SJCRH30 (cell line): ENCODE measurements at places on chromosomes 2 and 18.

DNA sequence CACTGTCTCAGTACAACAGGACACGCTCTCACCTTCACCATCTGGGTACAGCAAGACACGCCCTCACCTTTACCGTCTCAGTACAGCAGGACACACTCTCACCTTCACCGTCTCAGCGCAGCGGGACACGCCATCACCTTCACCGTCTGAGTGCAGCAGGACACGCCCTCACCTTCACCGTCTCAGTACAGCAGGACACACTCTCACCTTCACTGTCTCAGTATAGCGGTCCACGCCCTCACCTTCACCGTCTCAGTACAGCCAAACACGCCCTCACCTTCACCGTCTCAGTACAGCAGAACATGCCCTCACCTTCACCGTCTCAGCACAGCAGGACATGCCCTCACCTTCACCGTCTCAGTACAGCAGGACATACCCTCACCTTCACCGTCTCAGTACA is 109.9 kb upstream of the CTDP1 start:
- H3K27me3 ChIP-seq: no peaks in the 10 kb centered on the region
- peak overlapping the region; percentile 87 for H3K27ac ChIP-seq
- DNase-seq: no peak
- H3K36me3 ChIP-seq: no peaks in the 10 kb centered on the region
- peaks cover 45% of the 10 kb centered on the region for H3K4me1 ChIP-seq
- no peak overlapping the region for H3K4me3 ChIP-seq

DNA sequence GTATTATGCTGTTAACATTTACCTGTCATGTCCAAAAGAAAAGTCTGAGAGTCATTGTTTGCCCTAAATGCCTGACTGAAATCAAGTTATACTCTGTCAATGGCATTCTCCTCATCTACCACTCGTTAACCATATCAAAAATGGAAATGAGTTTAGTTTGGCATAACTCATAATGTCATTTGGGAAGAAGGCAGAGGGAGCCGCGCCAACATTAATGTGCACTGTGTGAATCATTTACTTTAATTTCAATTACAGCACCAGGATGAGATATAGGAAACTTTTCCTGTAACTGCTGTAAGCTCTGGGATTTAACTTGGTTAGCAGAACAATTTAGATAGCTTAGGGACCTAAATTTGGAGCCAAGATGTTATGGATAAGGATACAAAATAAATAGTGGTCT is 871.2 kb upstream of the POU3F3 start:
- H3K36me3 ChIP-seq: no peaks in the 10 kb centered on the region
- no peak overlapping the region for H3K27ac ChIP-seq
- DNase-seq: no peak
- H3K4me1 ChIP-seq: no peaks in the 10 kb centered on the region
- H3K27me3 ChIP-seq: no peaks in the 10 kb centered on the region

DNA sequence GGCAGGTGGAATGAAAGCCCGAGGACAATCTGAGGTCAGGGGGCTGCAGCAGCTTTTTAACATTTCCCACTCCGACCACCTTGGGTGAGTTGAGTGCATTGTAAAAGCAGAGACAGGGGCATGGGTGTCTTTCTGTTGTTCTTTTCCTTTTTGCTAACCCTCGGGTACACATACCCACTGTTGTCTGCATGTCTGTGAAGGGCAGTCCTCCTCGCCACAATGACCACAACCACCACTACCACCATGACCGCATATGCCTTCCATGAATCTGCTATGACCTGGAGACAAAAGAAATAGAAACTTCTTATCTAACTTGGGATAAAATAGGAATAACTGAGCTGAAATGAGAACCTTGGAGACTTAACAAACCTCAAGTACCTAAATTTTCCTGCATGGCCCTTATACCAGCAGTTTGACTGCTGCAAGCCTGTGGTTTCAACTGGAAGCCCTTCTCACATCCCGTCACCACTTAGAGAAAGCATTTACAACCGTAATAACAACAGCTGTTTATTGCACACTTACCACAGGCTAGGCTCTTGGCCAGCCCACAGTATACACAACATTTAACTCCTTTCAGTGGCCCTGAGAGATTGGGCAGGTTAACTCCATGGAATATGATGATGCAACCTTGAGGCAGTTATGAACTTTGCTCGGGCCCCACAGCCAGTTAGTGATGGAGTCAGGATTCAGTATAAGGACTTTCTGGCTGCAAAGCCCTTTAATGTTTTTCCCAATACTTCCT is 80.3 kb downstream of the GYPC start:
- H3K36me3 ChIP-seq: no peaks in the 10 kb centered on the region
- H3K27ac ChIP-seq: no peak overlapping the region
- peak; percentile 45 for DNase-seq
- H3K4me1 ChIP-seq: peaks cover 10% of the 10 kb centered on the region; the same call in 1 of the 2 replicates
- no peaks in the 10 kb centered on the region for H3K27me3 ChIP-seq
- no peak overlapping the region for H3K4me3 ChIP-seq

GRCh38 chr2:120231564-120231973 is 8.4 kb upstream of the TMEM185B start:
- H3K36me3 ChIP-seq: no peaks in the 10 kb centered on the region
- H3K27me3 ChIP-seq: peaks cover 12% of the 10 kb centered on the region
- H3K4me3 ChIP-seq: no peak overlapping the region
- DNase-seq: no peak
- no peaks in the 10 kb centered on the region for H3K4me1 ChIP-seq
- no peak overlapping the region for H3K27ac ChIP-seq

DNA sequence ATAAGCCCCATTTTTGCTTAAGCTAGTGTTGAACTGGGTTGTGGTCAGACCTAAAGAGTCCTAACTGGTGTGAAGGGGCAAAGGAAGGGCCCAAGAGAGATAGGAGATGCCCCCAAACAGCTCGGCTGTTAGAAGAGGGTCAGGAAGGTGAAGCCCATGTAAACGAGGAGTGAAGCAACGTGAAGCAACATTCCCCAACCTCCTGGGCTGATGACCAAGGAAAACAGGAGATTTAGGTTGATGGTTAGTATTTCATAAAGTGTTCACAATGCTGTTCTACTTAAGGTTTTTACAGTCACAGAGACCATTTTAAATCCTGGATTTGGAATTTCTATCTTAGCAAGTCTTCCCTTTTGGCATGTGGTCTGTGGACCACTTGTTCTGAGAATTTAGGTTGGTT is 144.0 kb upstream of the SERPINE2 start:
- H3K27me3 ChIP-seq: no peaks in the 10 kb centered on the region
- H3K4me3 ChIP-seq: no peak overlapping the region
- DNase-seq: no peak
- H3K4me1 ChIP-seq: no peaks in the 10 kb centered on the region

GRCh38 chr2:10383960-10384734 is 64.0 kb downstream of the ODC1 start:
- no peak overlapping the region for H3K27ac ChIP-seq
- H3K4me1 ChIP-seq: peaks cover 10% of the 10 kb centered on the region
- H3K36me3 ChIP-seq: no peaks in the 10 kb centered on the region
- no peaks in the 10 kb centered on the region for H3K27me3 ChIP-seq
- no peak overlapping the region for H3K4me3 ChIP-seq
- no peak for DNase-seq

GRCh38 chr18:35694808-35695207 is 113.3 kb downstream of the GALNT1 start:
- H3K27me3 ChIP-seq: no peaks in the 10 kb centered on the region
- no peak for DNase-seq
- no peaks in the 10 kb centered on the region for H3K36me3 ChIP-seq
- no peak overlapping the region for H3K4me3 ChIP-seq
- H3K27ac ChIP-seq: no peak overlapping the region
- H3K4me1 ChIP-seq: no peaks in the 10 kb centered on the region

DNA sequence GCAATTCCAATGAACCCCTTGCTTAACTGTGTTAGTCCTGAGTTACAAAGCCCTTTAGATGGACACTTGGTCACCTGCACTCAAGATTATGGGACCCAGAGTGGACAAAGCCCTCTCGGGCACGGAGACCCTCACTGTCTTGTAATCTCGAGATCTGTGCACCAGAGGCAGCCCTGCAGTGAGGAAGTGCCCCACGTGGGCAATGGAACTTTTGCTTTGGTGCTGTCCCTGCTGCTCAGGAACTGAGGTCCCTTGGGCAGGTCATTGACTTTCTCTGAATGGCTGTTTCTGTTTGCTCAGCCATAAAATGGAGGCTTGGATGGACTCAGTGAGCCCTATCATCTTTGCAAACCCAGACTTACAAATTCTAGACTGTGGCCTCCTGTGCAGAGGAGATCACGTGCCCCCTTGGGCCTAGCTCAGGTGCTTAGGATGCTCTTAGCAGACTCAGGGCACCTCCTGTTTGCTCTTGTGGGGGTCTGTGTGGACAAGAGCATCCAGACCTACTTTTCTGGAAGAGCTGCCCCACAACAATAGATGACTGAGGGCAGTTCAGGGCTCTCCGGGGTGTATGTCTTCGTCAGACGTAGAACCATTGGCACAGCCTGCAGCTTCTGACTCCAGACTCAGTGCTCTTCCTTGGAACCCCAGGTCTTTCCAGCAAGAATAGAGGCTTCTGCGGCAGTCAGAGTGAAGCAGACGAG is 94.5 kb upstream of the HS6ST1 start:
- no peaks in the 10 kb centered on the region for H3K36me3 ChIP-seq
- no peak overlapping the region for H3K4me3 ChIP-seq
- no peak for DNase-seq
- H3K27ac ChIP-seq: peak overlapping the region; percentile 54; the same call in 1 of the 2 replicates
- peaks cover 22% of the 10 kb centered on the region for H3K4me1 ChIP-seq
- H3K27me3 ChIP-seq: no peaks in the 10 kb centered on the region

DNA sequence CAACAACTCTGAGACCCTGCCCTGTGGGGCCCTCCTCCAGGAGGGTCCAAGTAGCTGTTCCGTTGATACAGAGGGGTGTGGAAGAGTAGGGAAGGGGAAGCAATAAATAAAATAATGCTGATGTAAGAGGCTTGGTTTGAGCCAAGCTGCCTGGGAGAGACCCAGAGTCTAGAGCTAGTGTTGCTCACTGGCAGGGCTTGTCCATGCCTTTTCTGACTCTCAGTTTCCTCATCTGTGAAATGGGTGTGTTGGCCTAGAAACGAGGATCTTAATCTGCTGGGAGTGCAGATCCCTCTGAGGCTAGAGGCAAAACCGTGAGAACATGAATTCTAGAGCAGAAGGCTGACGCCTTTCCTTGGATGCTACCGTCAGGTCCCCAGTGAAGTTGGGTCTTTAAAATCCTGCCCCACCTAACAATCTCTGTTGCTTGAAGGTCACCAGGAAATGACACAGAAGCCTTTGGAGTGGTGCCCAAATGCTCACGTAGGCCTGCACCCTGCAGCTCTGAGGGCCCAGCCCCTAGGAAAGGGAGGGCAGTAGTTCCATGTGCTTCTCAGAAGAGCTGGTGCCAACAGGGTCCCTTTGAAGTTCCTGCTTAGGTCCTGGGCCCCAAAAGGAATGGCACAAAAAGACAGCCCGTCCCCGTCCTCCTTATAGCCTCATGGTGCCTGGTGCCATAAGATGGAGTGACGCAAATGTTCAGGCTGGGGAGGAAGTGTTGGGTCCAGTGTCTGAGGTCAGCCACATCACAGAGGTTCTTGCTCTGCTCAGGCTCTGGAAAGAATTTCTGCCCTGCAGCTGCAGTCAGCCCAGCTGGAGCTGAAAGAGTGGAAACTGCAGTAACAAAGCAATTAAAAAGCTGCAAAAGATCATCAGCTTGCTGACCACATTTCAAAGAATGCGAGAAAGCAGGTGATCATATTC is 73.2 kb upstream of the SMAD2 start:
- H3K27me3 ChIP-seq: no peaks in the 10 kb centered on the region
- peaks cover 18% of the 10 kb centered on the region for H3K4me1 ChIP-seq
- no peak overlapping the region for H3K4me3 ChIP-seq

- peaks cover 10% of the 10 kb centered on the region for H3K4me1 ChIP-seq
- H3K36me3 ChIP-seq: peaks cover 64% of the 10 kb centered on the region
- H3K27ac ChIP-seq: no peak overlapping the region
- no peak overlapping the region for H3K4me3 ChIP-seq
- no peak for DNase-seq
Observed at GRCh38 chr2:20327370-20327769, 23.3 kb downstream of the PUM2 start.

DNA sequence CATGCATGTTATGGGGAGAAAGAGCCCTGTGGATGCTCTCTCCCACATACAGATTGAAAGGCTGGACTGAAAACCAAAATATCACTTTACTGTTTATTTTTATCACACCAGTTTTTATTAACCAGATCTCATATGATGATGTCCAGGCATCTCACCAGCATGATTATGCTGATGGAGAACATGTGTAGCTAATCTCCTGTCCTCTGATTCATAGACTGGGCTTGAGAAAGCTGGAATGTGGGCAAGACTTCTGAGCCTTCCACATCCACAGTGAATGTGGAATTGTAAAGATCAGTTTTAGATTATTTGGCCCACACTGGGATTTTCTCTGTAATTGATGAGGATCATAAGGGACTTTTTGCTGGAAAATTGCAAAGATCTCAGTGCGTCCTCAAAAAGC is 137.9 kb downstream of the ICOS start:
- H3K27ac ChIP-seq: no peak overlapping the region
- H3K4me1 ChIP-seq: no peaks in the 10 kb centered on the region
- no peaks in the 10 kb centered on the region for H3K36me3 ChIP-seq
- H3K4me3 ChIP-seq: no peak overlapping the region

DNA sequence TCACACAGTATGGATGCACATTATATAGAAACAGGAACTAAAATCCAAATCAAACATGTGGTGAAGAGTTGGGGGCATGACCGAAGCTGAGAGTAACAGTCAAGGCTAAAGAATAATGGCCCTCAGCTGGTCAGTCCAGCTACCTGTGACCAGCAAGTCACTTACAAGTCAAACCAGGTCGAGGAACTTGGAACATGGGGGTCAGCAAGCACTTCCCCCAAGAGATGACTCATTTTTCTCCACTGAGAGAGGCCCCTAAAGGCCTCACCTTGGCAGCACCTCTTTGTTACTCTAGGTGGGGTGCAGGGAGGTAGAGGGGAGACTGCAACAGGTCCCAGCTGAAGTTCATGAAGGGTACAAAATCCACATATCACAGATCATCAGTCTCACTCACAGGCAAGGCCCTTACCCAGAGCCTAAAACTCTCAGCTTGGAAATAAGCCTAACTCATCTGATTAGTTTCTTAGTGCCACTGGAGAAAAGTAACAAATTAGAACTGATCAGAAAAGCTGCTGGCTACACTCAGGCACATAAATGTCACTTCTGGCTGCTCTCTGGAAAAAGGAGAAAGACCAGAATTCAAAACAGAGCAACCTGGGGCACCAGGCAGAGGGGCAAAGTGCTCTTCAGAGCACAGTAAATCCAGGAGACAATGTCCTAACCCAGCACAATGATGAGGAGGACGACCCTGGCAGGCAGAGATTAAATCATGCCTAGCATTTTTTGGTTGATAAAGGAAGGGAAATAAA is 4.0 kb downstream of the SDC1 start:
- H3K4me1 ChIP-seq: no peaks in the 10 kb centered on the region
- no peak overlapping the region for H3K27ac ChIP-seq
- H3K4me3 ChIP-seq: no peak overlapping the region
- DNase-seq: no peak
- no peaks in the 10 kb centered on the region for H3K27me3 ChIP-seq

DNA sequence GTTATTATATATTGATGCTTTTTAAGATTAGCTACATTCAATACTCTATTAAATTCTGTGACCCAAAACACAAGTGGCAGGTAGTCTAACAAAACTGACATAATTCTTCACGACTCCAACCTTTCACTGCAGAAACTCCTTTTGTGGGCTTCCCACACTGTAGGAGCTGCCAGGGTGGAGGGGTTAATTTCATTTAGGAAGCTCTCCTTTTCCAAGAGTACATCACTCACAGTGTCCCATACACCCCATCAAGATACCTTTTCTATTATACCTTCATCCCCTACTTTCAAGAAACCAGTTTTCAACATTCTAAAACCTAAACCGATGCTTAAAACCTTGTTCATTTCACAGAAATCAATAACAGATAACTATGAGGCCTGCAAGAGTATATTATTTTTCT is 825 bp downstream of the THUMPD2 start:
- H3K4me1 ChIP-seq: peaks cover 8% of the 10 kb centered on the region
- DNase-seq: no peak
- H3K27me3 ChIP-seq: no peaks in the 10 kb centered on the region
- H3K36me3 ChIP-seq: peaks cover 13% of the 10 kb centered on the region
